ENCODE measurements at places on chromosomes 13 and 19. TPM values are rescaled to one million over a fixed set of nuclear protein-coding genes. Genes with fewer than 3 reads are reported as not detected.

- H3K4me1 ChIP-seq = no peaks in the 10 kb centered on the region
- H3K36me3 ChIP-seq = no peaks in the 10 kb centered on the region
- no peak overlapping the region for H3K4me3 ChIP-seq
- H3K27ac ChIP-seq = no peak overlapping the region
- DNase-seq = no peak
- H3K27me3 ChIP-seq = no peaks in the 10 kb centered on the region
Observed at GRCh38 chr13:94327318-94327717, 152.2 kb downstream of the DCT start.

DNA sequence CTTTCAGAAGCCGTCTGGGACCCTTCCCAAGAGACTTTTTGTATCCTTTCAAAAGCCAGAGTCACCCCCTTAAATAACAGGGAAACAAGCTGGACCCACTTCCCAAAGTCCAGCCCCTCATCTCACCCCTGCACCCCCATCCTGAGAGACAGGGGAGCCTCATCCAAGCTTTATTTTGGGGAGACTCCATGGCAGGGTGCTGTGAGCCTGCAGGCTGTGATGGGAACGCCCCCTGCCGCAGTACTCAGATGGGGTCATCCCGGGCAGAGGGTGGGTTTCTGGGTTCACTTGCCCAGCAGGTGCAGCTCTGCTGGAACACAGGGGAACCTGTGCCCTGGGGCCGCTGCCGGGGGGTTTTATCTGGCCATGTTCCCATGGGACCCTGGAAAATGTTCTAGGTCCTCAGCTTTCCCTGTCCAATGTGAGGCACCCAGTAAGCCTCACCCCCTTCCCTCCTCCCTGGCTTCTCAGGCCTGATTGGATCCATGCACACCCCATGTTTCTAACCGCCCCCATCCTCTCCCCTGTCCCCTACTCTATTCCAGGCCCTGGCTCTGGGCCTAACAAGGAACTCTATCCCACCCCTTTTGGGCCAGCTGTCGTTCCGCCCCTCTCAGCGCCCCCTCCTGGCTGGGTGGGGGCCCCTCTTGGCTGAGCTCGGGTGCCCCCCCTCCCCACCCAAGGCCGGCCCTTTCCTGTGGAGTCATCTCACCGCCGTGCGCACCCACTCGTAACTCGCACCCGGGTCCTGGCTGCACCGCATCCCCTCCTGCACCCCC is 1.0 kb downstream of the HIF3A start:
- H3K27ac ChIP-seq = no peak overlapping the region
- H3K27me3 ChIP-seq = peaks cover 32% of the 10 kb centered on the region
- H3K4me3 ChIP-seq = no peak overlapping the region
- peaks cover 10% of the 10 kb centered on the region for H3K4me1 ChIP-seq
- no peak for DNase-seq

- H3K36me3 ChIP-seq = no peaks in the 10 kb centered on the region
- H3K4me1 ChIP-seq = no peaks in the 10 kb centered on the region
- no peak overlapping the region for H3K27ac ChIP-seq
- H3K4me3 ChIP-seq = no peak overlapping the region
- H3K27me3 ChIP-seq = no peaks in the 10 kb centered on the region
Observed at GRCh38 chr13:53783471-53783870, 754.9 kb downstream of the OLFM4 start.

DNA sequence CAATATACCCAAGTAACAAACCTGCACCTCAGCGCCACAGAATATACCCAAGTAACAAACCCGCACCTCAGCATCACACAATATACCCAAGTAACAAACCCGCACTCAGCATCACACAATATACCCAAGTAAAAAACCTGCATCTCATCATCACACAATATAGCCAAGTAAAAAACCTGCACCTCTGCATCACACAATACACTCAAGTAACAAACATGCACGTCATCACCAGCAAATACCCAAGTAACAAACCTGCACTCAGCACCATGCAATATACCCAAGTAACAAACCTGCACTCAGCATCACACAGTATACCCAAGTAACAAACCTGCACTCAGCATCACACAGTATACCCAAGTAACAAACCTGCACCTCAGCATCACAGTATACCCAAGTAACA is 69.8 kb downstream of the UQCRFS1 start:
- no peak for DNase-seq
- H3K4me1 ChIP-seq = no peaks in the 10 kb centered on the region
- H3K4me3 ChIP-seq = no peak overlapping the region
- H3K36me3 ChIP-seq = no peaks in the 10 kb centered on the region

DNA sequence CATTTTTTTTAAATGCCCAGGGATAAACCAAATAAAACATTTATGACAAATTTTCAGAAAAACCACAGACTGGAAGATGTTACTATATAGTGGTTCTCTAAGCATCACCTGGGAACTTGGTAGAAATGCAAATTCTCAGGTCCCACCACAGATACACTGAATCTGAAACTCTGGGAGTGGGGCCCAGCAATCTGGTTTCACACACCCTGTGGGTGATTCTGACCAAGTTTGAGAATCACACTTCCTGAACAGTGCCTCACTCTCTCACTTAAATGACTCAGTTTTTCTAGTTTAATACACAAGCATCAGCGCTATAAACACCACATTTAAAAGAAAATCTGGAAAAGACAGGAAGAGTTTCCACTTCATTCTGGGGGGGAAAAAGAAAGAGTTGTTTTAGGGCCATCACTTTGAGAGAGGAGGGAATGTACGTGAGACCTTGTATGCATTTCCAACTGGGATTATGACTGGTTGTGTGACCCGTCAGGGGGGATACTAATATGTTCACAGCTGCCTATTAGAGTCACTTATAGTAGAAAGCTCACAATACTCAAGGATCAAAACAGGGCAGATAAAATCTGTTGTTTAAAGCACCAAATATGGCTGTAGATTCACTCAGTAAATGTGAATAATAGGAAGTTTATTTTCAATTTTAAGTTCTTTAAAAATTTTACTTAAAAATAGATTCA is 567.7 kb downstream of the GPC6 start:
- H3K4me1 ChIP-seq = no peaks in the 10 kb centered on the region
- H3K27ac ChIP-seq = no peak overlapping the region
- no peak overlapping the region for H3K4me3 ChIP-seq
- no peak for DNase-seq

- no peaks in the 10 kb centered on the region for H3K36me3 ChIP-seq
- H3K27ac ChIP-seq = no peak overlapping the region
- no peak for DNase-seq
- no peak overlapping the region for H3K4me3 ChIP-seq
Observed at GRCh38 chr13:27839809-27840467, 47.7 kb downstream of the GSX1 start.

GRCh38 chr19:2487842-2488241 is 11.9 kb downstream of the GADD45B start:
- H3K36me3 ChIP-seq = no peaks in the 10 kb centered on the region
- no peak overlapping the region for H3K27ac ChIP-seq
- DNase-seq = peak; percentile 44

- H3K36me3 ChIP-seq = peaks cover 88% of the 10 kb centered on the region
- no peaks in the 10 kb centered on the region for H3K4me1 ChIP-seq
- H3K27ac ChIP-seq = no peak overlapping the region
Observed at GRCh38 chr19:8466018-8466417, 21.2 kb downstream of the HNRNPM start.

GRCh38 chr19:16542045-16542909 is at the start of gene CHERP:
TSS of gene CHERP (minus strand) at chr19:16542437. CDS start at chr19:16542378, 59 bp downstream.
- peaks cover 14% of the 10 kb centered on the region for H3K36me3 ChIP-seq
- peak within 1 kb of the TSS; percentile 63 for H3K27ac ChIP-seq
- peak; percentile 93 for DNase-seq
- peaks cover 18% of the 10 kb centered on the region for H3K4me1 ChIP-seq
- H3K27me3 ChIP-seq = no peaks in the 10 kb centered on the region

DNA sequence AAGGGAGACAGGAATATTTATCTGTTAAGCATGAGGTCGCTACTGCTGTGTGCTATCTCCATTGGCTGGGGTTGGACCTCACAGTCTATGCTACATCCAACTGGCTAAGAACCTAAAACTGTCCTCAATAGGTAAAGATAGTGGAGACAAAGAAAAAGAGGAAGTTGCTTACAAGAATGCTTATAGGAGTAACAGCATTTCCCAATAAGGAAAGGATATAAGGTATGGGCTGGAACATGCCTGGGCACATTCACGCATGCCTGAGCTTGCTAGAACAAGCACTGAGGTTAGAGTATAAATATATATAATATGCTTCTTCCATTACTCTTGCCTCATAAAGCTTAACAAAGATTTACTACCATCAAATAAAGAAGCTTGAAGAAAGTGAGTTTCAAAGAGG is 47.9 kb upstream of the CEACAM21 start:
- DNase-seq = peak; percentile 43
- peaks cover 54% of the 10 kb centered on the region for H3K4me1 ChIP-seq
- H3K27me3 ChIP-seq = no peaks in the 10 kb centered on the region
- H3K4me3 ChIP-seq = no peak overlapping the region

GRCh38 chr19:4575267-4576015 is 16.0 kb upstream of the SEMA6B start:
- H3K36me3 ChIP-seq = no peaks in the 10 kb centered on the region
- peaks cover 63% of the 10 kb centered on the region for H3K27me3 ChIP-seq
- H3K4me3 ChIP-seq = no peak overlapping the region
- H3K27ac ChIP-seq = no peak overlapping the region
- peak; percentile 68 for DNase-seq

DNA sequence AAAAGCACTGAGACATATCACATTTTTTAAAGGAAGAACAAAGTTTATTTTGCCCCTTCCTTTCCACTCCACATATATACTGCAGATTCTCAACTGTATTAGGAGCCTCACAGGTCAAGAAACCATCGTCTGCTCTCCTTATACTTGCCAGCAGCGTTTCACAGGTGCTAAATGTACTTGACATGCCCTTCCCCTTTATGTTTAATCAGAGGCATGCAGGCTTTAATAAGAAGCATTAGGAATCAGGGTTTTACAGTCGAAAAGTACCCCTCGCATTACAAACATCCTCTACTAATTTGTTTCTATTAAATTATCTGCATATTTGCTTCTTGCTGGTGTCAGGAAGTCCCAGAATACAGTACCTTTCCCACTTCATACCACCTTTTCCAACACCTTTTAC is 3.7 kb upstream of the RAP2A start:
- H3K36me3 ChIP-seq = no peaks in the 10 kb centered on the region
- H3K4me1 ChIP-seq = peaks cover 18% of the 10 kb centered on the region
- H3K4me3 ChIP-seq = no peak overlapping the region

- H3K36me3 ChIP-seq = peaks cover 23% of the 10 kb centered on the region
- H3K4me3 ChIP-seq = peak overlapping the region; percentile 47
- H3K27ac ChIP-seq = peak overlapping the region; percentile 83
Observed at GRCh38 chr19:54464630-54465425, 1.2 kb upstream of the LENG9 start.

DNA sequence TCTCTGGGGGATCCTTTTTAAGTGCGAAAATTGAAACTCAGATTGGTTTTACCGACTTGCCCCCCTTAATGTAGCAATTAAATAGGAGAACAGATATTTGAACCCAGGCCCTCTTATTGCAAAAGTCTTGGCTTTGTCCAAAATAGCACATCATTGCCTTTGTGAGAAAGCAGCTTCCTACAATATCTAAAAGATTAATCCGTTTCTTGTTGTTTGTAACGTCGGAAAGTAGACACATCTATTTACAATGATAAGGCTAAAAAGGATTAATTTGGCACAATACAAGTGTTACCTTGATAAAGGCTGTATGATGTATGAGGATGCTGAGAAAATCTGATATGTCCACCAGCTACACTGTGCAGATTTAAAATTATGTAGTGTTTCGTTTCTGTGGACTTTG is 108.7 kb upstream of the SLC10A2 start:
- H3K27ac ChIP-seq = no peak overlapping the region
- H3K36me3 ChIP-seq = no peaks in the 10 kb centered on the region
- H3K4me1 ChIP-seq = no peaks in the 10 kb centered on the region

DNA sequence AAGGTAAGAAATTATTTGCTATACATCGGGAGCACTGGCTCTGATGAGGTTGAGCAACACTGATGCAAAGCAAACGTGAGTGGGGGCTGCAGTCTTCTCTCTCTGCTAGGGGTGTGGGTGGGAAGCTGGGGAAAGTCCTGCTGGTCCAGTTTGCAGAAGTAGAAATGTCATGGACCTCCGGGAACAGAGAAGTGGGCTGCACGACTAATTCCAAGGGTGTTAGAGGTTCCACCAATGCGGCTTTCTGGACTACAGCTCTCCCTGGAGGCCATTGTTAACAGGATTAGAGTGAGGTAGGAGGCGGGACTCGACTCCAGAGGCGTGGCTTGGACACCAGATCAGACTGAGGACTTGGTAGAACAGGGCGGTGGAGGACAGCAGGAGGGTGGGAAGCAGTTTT is 5.7 kb upstream of the FBXO27 start:
- H3K36me3 ChIP-seq = no peaks in the 10 kb centered on the region
- no peaks in the 10 kb centered on the region for H3K4me1 ChIP-seq
- no peak overlapping the region for H3K27ac ChIP-seq
- H3K4me3 ChIP-seq = no peak overlapping the region

GRCh38 chr13:78298657-78299056 is 304.7 kb downstream of the POU4F1 start:
- no peak overlapping the region for H3K27ac ChIP-seq
- H3K36me3 ChIP-seq = no peaks in the 10 kb centered on the region
- no peak for DNase-seq

DNA sequence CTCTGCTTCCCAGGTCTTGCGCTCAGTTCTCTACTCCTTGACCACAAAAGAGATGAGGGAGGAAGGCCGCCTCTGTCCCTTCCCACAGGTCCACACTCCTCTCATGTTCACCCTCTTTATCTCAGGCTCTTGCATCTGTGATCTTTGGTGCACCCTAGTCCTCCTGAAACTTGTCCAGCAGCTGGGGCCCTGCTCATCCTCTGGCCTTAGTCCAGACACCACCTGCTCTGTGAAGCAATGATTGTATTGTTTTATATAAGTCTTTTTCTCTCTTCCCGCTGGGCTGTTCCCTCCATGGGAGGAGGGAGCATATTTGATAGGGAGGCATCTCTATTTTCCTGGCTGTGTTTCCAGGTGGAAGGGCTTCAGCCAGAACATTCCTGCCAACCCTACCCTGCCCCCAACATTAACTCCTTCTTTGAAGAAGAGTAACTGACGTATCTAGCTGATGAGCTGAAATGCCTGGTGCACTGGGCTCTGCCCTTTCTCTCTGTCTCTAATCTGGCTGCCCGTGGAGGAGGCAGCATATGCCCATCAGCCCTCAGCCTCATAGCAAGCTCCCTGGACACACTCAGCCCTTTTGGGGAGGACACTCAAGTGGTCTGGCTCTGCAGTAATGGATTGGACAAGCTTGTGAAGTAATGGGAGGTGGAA is 38.2 kb upstream of the SIAH3 start:
- no peak overlapping the region for H3K4me3 ChIP-seq
- H3K27me3 ChIP-seq = no peaks in the 10 kb centered on the region
- no peak overlapping the region for H3K27ac ChIP-seq
- no peaks in the 10 kb centered on the region for H3K36me3 ChIP-seq

- H3K27ac ChIP-seq = no peak overlapping the region
- peaks cover 33% of the 10 kb centered on the region for H3K36me3 ChIP-seq
- DNase-seq = peak; percentile 4
- H3K4me3 ChIP-seq = no peak overlapping the region
Observed at GRCh38 chr19:1992759-1993260, 22.7 kb downstream of the BTBD2 start.

The PRTN3 gene
- not detected for polyA plus RNA-seq

The HIPK4 gene
- not detected for polyA plus RNA-seq

The ZNF66 gene
- 0.95 TPM for polyA plus RNA-seq

The CTXN1 gene
- polyA plus RNA-seq = not detected

The GGN gene
- not detected for polyA plus RNA-seq

The ZNF878 gene
- polyA plus RNA-seq = not detected

The ZNF560 gene
- polyA plus RNA-seq = not detected

The SIGLEC11 gene
- polyA plus RNA-seq = 0.67 TPM

The ACP5 gene
- 31.2 TPM for polyA plus RNA-seq

The ATP4A gene
- polyA plus RNA-seq = not detected

Measured in CD14-positive monocyte (primary cell).